ENCODE measurements at places on chromosomes 7 and 10.

GRCh38 chr7:137741443-137741842 lies 105.3 kb downstream of the DGKI start:
- no peak for DNase-seq

DNA sequence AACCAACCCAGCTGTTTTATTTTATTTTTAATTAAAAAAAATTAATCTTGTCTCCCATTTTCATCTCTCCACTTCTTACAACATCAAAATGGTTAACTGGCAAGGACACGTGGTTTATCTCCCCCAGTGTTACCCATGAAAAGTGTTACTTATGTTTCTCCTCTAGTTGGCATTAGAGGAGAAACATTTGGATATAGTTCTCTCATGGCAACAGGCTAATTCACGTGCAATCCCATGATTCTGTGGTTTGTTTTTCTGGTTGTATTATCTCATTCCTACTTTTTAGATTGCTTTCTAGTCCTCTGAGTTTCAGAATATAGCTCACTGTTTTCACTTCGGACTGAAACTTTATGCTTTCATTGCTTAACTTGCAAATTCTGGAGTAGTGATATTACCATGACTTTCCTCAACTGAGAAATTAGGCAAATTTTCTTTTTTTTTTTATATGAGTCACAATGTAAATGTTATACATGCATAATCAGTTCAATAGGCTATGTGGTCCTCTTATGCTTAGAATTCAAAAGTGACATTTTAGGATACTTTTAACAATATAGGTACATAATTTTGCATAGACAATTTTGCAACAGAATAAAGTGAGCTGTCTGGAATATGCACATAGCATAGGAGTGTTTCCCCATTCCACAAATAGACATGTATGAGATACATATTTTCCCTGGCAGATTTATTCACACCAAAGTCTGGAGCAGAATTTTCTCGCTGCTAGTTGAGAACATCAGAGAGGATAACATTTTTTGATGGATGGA lies 43.0 kb downstream of the LHFPL3 start:
- DNase-seq: no peak

DNA sequence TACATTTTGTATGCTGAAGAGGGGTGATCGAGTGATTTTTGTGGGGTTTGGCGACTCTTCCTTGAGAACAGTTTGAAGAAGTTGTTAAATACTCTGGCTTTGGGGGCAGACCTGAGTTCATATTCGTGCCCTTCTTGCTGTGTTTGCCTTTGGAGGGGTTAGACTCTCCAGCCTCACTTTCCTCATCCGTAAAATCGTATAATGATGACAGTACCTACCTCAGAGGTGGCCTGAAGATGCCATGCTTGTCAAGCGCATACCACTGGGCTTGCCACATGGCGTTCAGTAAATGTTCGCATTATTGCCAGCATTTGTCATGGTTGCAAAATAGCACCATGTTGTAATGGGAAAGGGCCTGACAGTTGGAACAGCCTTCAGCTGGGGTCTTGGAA lies 1.3 kb downstream of the STK17A start:
- DNase-seq: no peak

GRCh38 chr7:139341058-139341775 lies at the start of gene FMC1:
TSS of gene FMC1 (plus strand) at chr7:139341337. CDS start at chr7:139341385, 48 bp downstream.
- DNase-seq: peak; percentile 43

GRCh38 chr10:99450624-99451498 lies 20.4 kb upstream of the GOT1 start:
- no peak for DNase-seq

DNA sequence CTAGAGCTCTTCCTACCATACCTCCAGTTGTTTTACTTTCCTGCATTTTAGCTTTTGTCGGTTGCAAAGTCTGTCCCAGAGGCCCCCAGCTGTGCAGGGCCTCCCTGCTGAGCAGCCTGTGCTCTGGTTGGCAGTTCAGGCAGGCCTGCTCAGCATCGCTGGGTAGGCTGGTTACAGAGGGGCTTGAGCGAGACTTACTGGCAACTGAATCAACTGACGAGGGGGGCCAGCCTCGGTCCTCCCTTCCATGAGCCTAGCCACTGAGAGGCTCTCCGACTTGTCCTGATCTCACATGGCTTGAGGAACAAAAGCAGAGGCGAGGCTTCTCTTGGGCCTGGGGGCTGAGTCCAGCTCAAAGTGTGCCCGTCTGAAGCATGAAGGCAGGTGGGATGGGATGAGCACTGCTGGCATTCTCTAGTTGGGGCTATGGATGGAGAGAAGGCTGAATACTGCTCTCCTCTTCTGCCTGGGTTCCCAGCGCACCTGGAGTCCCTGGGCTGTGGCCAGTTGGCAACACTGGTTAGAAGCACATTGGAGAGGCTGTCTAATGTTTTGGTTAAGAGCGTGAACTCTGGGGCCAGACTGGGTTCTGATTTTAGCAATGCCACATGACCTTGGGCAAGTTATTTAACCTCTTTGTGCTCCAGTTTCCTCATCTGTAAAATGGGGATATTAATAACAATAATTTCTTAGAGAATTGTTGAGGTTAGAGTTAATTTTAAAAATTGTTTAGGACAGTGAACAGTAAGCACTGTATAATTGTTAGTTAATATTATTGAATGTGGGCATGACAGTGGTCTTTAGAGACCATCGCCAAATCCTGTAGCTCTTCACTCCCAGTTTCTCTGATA lies 6.9 kb upstream of the SFRP5 start:
- DNase-seq: no peak

- DNase-seq: no peak
These were observed 35.4 kb downstream of the BNIP3 start for GRCh38 chr10:131946321-131946751.

DNA sequence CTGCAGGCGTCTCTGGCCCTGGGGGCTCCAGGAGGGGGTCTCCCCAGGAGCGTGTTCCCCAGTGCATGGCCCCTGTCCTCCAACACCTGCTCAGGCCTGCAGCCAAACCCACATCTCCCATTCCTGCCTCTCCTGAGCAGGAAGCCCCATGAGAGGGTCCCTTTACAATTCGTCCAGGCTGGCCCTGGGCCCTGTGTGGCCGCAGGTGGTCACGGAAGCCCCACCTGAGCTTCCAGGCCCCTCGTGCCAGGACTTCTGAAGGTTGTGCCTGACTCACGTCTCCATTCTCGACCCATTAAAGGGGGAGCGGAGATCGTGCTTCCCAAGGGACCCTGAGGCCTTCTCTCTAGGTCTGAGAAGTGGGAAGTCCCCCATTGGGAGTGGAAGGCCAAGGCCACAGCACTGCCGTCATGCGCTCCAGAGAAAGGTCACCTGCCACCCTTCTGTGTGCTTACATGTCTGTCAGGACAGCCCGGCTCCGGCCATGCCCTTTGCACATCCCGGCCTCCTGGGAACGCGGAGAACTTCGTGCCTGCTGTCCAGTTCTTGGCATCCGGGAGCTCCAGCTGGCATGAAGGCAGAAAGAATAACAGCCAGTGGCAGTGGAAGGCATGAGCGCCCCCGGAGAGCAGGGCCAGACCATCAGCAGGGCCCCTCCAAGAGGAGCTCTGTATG lies 382.3 kb downstream of the DNAJB6 start:
- DNase-seq: no peak

DNA sequence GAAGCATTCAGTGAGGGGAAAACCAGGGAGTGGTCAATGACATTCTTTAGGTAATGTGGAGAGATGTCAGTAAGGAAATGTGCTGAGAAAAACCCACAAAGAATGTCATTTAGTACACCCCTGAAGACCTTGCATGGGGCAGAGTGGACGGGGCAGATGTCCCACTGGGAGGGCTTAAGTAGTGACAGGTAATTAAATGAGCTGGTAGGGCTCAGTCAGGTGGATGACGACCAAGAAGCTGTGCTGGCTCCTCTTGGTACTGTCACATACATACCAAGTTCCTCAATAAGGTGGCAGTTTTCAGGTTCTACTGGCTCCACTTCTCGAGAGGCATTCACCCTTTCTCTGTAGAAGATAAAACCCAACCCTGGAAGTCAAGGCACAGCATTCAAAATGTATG lies 1.8 kb downstream of the PON3 start:
- DNase-seq: no peak

GRCh38 chr7:134355927-134356326 lies 39.2 kb upstream of the SLC35B4 start:
- no peak for DNase-seq

Data from GM19239 (cell line).